ENCODE measurements at places on chromosomes 3 and 15.

GRCh38 chr3:147945968-147946519 is 536.9 kb downstream of the ZIC1 start:
- peak; percentile 34 for DNase-seq

GRCh38 chr3:88131695-88132094 is 18.1 kb upstream of the C3orf38 start:
- DNase-seq: no peak

DNA sequence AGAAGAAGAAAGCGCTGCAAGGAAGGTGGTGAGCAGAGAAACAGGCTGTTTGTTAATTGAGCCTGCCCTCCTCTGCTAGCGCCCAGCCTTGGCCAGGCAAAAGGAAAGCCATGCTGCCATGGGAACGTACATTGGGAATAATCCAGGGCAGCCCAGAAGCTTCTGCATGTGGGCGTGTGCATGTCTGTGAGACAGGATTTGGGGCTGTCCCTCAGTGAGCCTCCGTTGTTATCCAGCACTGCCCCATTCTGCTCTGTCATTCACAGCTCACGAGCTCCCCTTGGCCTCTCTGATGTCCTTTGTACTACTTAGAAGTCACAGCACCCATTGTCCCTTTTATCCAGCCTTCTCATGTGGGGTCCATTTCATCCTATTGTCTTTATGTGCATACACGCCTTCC is 239.1 kb upstream of the ROPN1 start:
- DNase-seq: no peak

DNA sequence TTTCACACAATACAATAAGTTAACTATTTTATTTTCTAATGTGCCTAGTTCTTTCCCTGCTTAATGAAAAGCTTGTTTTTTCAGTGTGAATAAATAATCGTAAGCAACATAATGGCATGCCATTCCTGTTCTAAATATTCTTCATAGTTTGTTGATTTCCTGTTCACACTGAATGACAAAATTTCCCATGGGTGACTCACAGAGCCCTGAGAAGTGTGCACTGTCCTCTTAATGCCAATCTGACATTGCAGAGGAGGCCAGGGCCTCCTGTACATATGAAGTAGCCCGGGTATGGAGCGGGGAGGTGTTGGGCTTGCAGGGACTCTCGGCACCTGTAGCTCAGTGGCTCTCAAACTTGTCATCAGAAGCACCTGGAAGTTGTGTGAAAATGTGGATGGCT is 24.3 kb downstream of the CCR3 start:
- DNase-seq: no peak

- DNase-seq: no peak
Measured at GRCh38 chr15:66195621-66196230, 57.8 kb downstream of the MEGF11 start.

DNA sequence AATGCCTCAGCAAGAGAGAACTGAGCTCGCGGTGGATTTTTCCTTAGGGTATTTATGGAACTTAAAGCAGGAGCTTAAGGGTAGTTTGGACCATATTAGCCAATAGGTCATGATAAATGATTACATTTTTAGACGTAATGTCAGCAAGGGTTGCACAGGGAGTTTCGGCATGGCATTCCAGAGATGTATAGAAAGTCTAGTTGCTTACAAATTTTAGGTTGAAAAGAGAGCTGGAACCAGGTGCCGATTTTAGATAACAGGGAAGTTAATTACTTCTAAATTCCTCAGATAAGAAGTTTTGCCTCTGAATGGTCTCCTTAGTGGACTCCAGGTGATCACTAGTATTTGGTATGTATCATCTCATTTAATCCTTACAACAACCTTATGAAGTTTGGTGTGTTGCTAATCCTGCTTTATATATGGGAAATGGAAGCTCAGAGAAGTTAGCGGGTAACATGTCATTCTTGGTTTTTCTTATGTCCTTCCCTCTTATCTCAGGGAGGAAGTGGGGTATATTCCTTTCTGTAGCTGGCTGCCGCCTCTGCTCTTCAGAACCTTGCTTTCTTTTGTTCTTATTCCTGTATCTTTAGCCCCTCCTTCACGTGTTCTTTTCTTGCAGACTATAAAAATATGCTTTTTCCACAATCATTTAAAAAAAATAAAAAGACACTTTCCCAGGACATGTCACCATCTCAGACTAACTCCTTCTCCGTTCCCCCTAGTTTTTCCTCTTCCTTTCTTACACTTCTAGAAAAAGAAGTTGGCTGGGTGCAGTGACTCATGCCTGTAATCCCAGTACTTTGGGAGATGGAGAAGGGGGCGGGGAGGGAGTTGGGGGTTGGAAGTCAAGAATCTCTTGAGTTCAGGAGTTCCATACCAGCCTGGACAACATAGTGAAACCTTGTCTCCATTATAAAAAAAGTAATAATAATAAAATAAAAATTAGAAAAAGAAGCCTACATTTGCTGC is 25.7 kb downstream of the IQGAP1 start:
- DNase-seq: peak; percentile 62

GRCh38 chr3:128505771-128506170 is 12.8 kb upstream of the GATA2 start:
- DNase-seq: no peak

- no peak for DNase-seq
Measured at GRCh38 chr3:49780080-49780974, 6.0 kb downstream of the IP6K1 start.

GRCh38 chr3:116770815-116771450 is 61.4 kb downstream of the TUSC7 start:
- peak; percentile 86 for DNase-seq

DNA sequence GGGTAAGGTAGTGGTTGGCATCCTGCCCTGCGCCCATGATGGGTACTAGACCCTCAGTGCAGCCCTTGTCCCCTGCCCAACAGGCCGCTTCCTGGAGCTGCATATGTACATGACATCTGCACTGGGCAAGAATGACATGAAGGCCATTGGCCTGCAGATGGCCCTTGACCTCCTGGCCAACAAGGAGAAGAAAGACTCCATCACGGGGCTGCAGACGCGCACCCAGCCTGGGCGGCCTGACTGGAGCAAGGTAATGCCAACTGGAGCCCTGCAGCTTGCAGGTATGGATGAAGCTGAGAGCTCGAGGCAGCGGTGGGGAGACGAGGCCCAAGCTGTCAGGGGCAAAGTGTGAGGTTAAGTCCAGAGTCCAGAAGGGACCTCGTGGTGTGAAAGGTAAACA is 40.8 kb downstream of the NOX5 start:
- no peak for DNase-seq

- DNase-seq: no peak
Measured at GRCh38 chr3:46736006-46736872, 18.6 kb upstream of the PRSS50 start.

- DNase-seq: no peak
Measured at GRCh38 chr3:100425316-100425715, 24.0 kb downstream of the LNP1 start.

DNA sequence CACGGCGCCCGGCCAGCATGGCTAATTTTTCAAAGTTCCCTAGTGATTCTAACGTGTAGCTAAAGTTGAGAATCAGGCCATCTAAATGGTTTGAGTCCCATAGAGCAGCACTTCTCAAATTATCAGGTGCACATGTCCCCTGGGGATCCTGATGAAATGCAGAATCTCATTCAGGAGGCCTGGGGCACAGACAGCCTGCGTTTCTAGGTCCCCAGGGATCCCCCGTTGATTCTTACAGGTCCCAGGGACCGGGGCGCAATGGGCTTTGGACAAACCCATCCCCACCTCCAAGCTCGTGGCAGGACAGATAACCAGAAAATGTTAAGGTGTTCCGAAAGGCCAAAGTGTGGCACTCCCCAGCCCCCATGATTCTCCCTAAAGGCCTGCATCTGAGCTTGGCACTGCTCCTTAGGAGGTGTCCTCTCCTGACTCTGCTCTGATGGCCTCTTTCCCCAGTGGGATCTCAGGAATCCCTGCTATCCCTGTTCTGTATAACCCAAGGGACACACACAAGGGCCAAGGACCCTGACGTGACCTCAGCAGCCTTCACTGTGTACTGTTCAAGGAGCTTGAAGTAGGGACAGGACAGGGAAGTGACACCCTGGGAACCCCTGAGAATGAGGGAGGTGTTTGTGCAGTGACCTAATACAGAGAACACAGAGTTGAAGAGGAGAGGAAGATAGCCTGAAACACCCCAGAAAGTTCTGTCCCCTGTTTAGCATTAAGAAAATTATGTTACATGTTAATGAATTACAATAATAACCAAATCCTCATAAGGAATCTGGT is 8.0 kb downstream of the LRRK1 start:
- no peak for DNase-seq

DNA sequence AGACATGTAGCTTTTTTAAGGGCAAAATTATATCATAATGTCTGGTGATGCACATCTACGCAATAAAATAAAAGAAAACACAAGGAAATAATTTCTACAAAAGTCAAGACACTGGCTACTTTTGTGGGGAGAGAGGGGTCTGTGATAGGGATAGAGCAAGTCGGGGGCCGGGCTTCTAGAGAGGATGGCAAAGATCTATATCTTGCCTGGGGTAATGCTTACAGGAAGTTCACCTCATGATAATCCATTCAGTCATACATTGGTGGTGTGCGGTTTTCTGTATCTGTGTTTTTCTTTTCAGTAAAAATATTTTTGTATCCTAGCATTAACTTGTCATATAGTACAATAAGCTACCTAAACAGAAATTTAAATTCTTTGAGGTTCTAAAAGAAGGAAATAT is 178.8 kb downstream of the ARRDC4 start:
- DNase-seq: no peak

DNA sequence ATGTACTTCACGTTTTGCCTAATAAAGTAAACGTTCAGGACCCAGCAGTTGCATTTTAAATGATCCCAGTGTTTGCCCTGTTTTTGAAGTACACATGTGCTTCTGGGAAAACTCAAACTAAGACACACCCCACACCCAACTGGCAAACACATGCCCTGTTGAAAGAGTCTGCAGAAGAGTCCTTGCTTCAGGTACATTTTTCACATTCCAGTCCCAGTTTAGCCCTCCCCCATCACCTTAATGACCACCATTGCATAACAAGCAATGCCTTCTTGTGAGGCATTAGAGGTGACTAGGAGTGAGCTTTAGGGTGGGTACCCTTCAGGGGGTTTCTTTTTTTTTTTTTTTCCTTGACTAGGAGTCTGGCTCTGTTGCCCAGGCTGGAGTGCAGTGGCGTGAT is 322.3 kb downstream of the CNTN4 start:
- no peak for DNase-seq

DNA sequence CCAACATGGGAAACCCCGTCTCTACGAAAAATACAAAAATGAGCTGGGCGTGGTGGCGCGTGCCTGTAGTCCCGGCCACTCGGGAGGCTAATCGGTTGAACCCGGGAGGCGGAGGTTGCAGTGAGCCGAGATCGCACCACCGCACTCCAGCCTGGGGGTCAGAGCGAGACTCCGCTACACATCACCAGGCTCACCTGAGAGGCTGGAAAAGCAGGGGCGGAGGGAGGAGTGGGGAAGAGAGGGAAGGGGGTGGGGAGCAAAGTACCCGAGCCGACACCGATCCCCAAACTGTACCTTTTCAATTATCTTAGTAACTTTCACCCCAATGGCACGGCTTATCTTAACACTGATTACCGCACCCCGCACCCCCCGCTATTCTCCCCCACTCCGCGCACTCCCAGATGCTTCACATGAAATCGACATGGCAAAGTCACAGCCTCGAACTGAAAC is 46.4 kb upstream of the SYNM start:
- no peak for DNase-seq

DNA sequence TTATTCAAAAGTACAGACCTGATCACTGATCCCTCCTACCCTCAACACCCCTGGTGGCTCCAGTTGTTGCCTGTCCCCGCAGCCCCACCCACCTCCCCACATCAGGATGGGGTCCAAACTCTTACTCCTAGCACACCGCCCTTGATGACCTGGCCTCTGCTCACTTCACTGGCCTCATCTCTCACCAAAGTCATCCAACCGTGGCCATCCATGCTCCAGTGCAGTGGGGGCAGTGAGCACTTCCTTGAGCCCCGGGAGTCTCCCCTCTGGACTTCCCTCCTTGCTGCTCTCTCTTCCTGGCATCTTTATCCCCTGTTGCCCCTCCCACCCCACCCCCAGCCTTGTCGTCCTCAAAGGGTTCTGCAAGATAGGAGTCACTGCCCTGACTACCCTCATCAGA is 191.1 kb downstream of the CACNA2D3 start:
- DNase-seq: no peak

DNA sequence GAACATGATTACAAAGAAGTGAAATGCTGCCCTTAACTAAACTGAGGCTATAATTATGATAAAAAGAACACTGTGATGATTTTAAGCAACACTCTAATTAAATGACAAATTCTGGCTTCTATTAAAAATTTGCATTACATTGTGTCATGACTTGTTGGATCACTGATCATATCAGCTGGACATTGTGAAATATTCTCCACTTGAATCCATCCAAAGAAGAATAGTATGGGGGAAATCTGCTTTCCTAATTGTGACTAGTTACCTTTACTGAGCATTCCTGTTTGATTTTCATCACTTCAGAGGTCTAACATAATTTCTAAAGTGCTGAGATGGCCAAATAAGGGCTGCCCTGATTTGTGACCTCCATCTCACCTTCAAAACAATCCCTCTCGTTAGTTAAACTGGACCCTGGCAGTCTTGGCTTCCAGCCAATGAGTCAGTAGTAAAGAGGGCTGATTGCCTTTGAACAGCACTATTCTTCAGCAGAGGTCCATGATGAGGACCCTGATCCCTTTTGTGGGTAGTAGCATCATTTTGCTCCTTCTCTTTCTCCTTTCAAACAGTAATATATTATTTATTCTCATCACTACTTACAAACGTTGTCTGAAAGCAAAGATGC is 53.5 kb upstream of the LEKR1 start:
- no peak for DNase-seq

DNA sequence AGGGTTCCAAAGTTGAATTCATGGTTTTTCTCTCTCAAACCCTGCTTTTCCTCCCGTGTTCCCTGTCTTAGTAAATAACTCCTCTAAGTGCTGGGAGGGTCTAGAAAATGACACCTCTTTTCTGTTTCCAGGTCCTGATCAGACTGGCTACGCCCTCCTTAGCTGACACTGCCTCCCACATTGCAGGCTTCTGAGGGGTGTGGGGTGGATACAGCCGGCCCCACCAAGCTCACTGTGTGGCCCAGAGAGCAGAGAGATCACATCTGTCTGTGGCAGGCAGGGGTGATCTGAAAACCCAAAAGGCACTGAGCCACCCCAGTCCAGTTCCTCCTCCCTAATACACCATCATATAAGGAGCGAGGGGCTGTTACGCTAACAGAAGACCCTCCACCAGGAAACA is 62.7 kb downstream of the BDH1 start:
- DNase-seq: no peak

- DNase-seq: no peak
Measured at GRCh38 chr3:124281453-124282316, 289.8 kb upstream of the ROPN1 start.
